ENCODE measurements at places on chromosomes 4 and X.

DNA sequence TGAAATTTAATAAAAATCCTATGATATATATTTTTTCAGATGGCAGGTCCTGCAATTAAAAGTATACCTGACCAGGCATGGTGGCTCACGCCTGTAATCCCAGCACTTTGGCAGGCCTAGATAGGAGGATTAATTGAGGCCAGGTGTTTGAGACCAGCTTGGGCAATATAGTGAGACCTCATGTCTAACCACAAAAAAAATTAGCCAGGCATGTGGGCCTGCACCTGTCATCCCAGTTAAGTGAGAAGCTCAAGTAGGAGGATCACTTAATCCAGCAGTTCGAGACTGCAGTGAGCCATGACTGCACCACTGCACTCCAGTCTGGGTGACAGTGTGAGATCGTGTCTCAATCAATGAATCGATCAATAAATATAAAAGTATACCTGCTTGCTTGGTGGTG is 2.5 kb downstream of the OCIAD2 start:
- no peak for DNase-seq

DNA sequence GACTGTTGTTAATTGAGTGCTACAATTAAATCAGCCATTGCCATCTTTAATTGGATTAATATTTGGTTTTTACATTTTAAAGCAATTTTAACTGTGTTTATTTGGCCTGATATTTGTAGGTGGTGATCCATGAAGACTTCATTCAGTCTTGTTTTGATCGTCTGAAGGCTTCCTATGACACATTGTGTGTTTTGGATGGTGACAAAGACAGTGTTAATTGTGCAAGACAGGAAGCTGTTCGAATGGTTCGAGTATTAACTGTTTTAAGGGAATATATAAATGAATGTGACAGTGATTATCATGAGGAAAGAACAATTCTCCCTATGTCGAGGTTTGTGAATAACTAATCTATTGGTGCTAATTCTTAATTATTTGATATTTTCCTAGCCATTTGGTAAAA is 82.6 kb downstream of the USP9X start:
- no peak for DNase-seq

DNA sequence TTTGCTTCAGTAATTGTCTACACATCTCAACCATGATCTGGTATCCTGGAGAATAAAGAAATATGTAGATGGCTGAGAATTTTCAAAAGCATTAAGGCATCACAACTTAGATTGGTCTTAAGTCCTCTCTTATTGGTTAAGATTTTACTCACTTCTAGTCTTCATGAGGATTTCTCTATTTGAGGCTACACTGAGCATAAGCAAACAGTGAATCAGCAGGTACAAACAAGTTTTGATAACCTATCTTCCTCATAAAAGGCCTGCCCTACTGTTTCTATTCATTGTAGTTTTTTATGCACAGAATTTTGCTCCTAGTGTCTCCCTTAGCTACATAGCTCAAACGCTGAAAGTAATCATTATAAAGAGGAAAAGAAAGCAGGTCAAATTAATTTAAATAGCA is 460.7 kb upstream of the RPS6KA3 start:
- no peak for DNase-seq

GRCh38 chr4:151922811-151923210 is 162.0 kb upstream of the GATB start:
- no peak for DNase-seq
